ENCODE measurements at places on chromosomes 7 and 10.
A peak's percentile ranks its signal among the peaks of the same experiment; 100 is the strongest.

DNA sequence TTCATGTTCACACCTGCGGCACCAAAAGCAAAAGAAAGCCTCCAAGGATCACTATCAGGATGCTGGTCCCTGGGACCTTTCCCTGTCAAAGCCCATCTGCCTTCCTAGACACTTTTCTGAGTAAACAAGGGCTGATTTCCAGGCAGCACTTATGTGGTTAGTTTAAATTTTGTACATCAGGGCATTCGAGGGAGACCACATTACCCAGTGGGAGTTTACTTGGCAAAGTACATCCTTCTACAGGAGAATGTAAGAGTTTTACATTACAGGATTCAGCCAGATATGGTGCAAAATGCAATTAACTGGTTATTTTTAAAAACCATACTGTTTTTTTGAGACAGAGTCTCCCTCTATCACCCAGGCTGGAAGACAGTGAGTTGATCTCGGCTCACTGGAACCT, 132.1 kb downstream of the CSTF2T start:
- DNase-seq = no peak

DNA sequence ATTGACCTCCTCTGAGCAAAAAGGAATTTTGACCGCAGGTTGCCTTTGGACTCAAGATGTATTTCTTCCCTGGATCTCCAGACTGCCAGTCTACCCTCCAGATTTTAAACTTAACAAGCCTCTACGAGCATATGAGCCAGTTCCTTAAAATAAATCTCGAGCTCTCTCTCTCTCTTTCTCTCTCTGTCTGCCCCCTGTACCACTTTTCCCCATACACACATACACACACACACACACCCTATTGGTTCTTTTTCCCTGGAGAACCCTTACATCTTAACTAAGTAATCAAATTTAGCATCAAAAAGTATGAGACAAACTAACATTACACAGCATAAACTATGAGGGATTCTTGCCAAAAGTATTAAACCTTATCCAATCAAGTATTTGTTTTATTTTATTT, 11.4 kb downstream of the BCAP29 start:
- DNase-seq = no peak

GRCh38 chr7:135768064-135768463, 19.5 kb upstream of the FAM180A start:
- DNase-seq = no peak

DNA sequence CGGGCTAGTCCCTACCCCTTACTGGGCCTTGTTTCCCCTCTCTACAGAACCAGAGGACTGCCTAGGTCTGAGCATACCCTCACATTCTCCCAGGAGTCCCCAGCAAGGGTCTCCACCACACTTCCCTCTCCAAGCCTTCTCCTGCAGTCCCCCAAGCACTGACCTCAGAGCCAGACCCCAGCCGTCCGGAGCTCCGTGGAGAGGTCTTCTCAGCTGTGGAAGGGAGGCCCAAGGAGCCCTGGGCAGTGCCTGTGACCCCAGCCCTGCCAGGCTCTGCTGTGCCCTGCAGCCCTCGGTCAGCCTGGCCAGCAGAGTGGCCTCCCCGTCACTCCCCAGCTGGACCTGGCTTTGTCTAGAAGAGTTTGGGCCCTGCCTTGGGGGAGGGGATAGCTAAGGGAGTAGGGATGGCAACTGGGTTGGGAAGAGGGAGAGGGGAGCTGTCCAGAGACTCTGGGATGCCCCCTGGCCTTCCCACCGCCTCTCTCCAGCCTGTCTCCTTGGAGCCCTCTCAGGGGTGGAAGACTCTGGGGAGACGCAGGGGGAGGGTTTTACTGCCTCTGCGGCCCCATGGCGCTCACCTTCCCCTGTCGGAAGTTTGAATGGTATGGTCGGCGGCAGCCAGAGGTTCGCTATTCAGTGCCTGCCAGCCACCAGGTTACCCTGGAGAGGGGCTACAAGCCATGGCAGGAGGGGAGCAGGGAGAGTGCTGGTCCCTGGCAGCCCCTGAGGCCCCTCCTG, at the start of gene C10orf105:
C10orf105 (minus strand) TSS at position 315 of the 738 bp plus-strand sequence. CDS start 3,441 bp downstream, outside the sequence.
- DNase-seq = no peak

GRCh38 chr10:124740369-124741280, 3.6 kb downstream of the FAM53B start:
- DNase-seq = no peak

DNA sequence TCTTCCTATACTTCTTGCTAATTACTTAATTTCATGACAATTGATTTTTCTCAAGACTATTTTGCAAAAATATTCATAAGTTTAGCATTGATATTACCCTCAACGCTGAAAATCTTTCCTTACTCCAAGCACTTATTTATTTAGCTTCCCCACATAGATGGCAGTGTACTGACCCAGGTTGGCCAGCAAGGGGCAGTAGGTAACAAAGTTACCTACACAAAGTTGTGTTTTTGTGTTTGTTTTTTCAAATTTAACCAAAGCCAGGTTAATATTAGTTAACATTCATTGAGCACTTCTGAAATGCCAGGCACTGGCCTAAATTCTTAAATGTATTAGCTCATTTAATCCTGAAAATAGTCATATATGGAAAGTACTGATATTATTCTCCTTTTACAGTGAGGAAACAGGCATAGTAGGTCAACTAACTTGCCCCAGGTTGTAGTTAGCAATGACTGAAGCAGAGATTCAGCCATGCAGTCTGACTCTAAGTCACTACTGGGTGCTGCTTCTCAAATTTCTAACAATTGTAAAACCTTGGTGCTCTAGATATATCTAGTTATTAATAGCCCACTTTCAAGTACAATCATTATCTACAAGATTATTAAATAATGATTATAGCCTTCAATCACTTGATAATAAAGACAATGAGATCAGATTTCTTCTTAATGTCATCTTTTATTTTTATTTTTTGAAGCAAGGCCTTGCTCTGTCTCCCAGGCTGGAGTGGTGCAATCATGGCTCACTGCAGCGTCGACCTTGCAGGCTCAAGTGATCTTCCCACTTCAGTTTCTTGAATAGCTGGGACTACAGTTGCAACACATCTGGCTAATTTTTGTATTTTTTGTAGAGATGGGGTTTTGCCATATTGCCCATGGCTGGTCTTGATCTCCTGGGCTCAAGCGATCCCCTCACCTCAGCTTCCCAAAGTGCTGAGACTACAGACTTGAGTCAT, 5.8 kb upstream of the GGCT start:
- no peak for DNase-seq

DNA sequence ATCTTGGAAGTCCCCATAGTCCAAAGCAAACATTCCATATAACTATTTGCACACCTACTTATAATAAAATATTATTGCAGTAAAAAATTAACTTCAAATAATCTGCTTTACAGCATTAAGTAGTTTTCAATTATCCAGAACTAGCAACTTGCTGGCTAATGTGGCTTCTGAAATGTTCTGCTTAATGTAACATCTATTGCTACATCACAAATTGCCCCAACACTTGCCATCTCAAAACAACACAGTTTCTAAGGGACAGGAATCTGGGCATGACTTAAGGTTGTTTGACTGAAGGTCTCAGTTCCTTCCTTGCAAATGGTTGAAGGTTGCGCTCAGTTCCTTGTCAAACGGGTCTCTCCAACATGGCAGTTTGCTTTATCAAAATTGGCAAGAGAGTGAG, 378.5 kb upstream of the SEMA3C start:
- DNase-seq = no peak

GRCh38 chr10:76769161-76769560, 868.4 kb downstream of the KCNMA1 start:
- no peak for DNase-seq

- peak; percentile 63 for DNase-seq
Measured at GRCh38 chr7:20514364-20514763, 101.1 kb upstream of the ABCB5 start.

GRCh38 chr7:111470998-111471397, 91.3 kb downstream of the IMMP2L start:
- DNase-seq = no peak

GRCh38 chr7:149300620-149301285, 38.8 kb downstream of the ZNF783 start:
- no peak for DNase-seq

GRCh38 chr7:94280851-94281250, 113.8 kb upstream of the COL1A2 start:
- no peak for DNase-seq

DNA sequence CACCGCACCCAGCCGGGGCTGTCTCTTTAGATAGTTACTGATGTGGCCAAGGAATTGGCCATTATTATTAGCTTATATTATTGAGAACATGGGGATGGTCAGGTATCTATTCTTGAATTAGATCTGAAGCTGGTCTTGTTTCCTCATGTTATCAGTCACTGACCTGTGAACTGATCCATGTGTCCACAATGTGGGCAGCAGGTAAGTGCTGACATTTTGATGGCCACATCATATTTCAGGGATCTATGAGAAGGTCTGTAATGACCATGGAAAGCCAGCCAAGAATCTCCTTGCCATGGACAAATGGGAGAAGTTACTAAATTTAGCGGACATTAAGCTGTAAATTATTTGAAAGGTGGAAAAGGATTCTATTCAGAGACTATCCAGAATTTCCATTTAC, 61.4 kb downstream of the GBF1 start:
- no peak for DNase-seq

DNA sequence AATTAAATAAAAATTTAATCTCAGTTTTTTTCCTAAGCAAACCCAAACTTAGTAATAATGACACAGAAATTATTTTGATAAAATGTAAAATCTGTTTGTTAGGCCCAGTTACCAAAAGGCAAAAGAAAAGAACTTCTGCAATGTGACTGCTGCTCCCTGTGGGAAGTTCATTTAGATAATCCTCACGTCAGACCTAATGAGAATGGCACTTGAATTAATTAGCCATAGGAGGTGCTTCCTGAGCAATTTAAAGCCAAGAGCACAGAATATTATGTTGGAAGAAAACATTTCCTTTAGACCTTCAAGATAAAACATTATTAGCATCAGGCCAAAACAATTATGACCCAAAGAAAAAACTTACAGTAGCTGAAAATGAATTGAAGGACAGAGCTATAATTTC, 19.4 kb downstream of the SPAM1 start:
- DNase-seq = no peak

DNA sequence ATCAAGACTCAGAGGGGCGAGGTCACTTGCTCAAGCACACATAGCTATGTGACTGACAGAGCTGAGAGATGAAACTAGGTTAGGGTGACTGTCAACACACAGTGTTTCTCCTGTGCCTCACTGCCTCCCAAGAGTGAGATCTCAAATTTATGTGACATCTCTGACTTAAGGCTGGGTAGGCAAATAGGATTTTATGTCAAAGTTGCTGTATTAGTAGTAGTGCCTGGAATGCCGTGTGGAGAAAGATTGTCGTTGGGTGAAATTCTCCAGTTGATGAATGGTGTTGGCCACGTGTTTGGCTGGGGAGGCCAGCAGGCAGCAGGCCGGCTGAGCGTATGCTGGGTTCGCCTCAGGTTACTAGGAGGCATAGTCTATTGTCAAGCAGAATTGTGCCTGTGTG, 148.3 kb upstream of the BMPER start:
- no peak for DNase-seq

GRCh38 chr7:369476-370258, 79.7 kb downstream of the FOXL3 start:
- no peak for DNase-seq

- no peak for DNase-seq
Measured at GRCh38 chr7:51222916-51223315, 93.7 kb downstream of the COBL start.

- DNase-seq = no peak
Measured at GRCh38 chr7:135715673-135716072, 12.3 kb downstream of the SLC13A4 start.

DNA sequence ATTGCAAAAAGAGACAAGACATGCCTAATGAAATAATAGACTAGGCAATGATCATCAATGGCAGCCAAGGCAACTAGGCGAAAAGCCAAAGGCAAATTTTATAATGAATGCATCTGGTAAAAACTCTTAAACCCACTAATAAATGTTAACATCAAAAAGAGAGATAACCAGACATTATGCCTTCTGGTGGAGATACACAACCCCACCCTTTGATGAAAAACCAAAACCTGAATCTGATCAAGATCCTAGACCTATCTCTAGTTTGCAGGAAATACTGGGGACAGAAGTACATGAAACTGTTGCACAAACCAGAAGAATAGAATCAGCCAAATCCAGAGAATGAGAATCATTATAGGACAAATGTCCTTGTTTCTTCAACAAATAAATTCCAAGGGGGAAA, 22.0 kb upstream of the GSAP start:
- no peak for DNase-seq

- peak; percentile 9 for DNase-seq
Measured at GRCh38 chr10:92573091-92573797, 649 bp downstream of the IDE start.

GRCh38 chr7:64880322-64881297, 22.5 kb upstream of the ZNF273 start:
- DNase-seq = no peak

GRCh38 chr7:82705517-82706260, 262.1 kb upstream of the CACNA2D1 start:
- no peak for DNase-seq

DNA sequence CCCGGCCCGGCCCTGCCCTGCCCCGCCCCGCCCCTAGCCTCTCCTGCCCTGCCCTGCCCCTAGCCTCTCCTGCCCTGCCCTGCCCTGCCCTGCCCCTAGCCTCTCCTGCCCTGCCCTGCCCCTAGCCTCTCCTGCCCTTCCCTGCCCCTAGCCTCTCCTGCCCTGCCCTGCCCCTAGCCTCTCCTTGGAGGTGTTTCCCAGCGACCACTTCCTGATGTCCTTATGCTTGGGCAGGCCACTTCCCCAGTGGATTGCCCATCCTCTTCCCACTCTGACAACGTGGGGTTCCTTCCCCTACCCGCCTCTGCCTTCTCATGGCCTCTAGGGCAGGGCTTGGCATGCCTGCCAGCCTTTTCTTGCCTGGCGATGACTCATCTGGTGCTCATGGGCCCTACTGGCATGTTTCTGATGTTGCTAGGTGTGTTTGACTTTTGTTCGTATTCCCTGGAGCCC, 21.2 kb downstream of the PRXL2A start:
- no peak for DNase-seq

- DNase-seq = no peak
Measured at GRCh38 chr10:79452174-79452611, 6.8 kb upstream of the ZCCHC24 start.

GRCh38 chr10:90047243-90047729, 345.9 kb downstream of the KIF20B start:
- no peak for DNase-seq

DNA sequence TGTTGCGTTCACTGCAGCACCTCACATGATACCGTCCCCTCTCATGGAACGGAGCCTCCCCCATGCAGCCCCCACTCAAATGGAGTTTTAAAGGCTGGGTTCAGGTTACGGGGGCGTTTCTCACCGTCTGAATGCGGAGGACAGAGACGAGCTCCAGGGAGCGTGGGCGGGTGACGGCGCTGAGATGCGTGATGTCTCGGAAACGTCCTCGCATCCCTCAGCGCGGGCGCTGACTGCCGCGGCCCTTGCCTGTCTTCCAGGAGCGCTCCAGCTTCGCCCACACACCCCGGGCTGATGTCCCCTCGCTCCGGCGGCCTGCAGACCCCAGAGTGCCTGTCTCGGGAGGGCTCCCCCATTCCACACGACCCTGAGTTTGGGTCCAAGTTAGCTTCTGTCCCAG, 16.6 kb upstream of the AP5Z1 start:
- DNase-seq = no peak

DNA sequence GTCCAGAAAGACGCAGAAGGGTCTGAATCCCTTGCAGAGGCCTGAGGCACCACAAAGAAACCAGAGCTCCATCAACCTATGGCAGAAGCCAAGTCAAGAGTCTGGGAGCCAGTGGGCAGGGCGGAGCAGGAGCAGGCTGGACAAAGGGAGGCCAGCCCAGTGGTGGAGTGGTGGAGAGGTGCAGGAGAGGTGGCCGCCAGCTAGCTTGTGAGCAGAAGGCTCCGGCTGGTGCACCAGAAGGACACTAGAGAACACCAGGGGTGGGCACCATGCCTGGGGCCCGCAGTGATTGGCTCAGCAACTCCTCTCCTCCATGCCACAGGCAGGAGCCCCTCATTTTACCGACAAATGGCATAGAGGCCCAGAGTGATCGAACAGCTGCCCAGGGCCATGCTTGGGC, 186.6 kb downstream of the GRID1 start:
- DNase-seq = no peak
